Pancreas (tissue), 10 donors: ENCODE measurements at places on chromosomes 7 and 10. TPM values are rescaled to one million over a fixed set of nuclear protein-coding genes. Genes with fewer than 3 reads are reported as not detected.
A peak's percentile ranks its signal among the peaks of the same experiment; 100 is the strongest.

RNF32 gene
- total RNA-seq = 1.2 TPM

- no peak for DNase-seq
Measured at GRCh38 chr10:77417359-77417758, 220.2 kb downstream of the KCNMA1 start.

- DNase-seq = no peak
Measured at GRCh38 chr7:78395298-78396036, 596.9 kb downstream of the PHTF2 start.

DNA sequence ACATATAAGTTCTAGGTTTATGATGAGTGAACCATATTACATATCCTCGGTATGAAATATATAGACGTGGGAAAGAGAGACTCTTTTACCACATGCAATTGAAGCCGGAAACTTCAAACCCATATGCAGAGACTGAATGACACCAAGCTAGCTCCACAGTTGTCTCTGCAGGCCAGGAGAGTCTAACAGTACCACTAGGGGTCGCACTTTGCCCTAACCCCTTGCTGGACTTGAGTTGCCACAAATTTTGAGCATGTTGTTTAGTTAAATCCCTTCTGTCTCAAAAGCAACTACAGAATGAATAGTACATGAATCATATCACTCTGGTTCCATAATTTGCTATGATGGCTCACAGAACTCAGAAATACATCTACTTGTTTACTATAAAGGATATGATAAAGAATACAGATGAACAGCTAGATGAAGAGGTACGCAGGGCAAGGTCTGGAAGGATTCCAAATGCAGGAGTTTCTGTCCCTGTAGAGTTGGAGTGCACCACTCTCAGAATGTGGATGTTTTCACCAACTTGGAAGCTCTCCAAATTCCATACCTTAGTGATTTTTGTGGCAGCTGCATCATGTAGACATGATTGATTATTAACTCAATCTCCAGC, 112.4 kb upstream of the YAE1 start:
- DNase-seq = peak; percentile 35

DNA sequence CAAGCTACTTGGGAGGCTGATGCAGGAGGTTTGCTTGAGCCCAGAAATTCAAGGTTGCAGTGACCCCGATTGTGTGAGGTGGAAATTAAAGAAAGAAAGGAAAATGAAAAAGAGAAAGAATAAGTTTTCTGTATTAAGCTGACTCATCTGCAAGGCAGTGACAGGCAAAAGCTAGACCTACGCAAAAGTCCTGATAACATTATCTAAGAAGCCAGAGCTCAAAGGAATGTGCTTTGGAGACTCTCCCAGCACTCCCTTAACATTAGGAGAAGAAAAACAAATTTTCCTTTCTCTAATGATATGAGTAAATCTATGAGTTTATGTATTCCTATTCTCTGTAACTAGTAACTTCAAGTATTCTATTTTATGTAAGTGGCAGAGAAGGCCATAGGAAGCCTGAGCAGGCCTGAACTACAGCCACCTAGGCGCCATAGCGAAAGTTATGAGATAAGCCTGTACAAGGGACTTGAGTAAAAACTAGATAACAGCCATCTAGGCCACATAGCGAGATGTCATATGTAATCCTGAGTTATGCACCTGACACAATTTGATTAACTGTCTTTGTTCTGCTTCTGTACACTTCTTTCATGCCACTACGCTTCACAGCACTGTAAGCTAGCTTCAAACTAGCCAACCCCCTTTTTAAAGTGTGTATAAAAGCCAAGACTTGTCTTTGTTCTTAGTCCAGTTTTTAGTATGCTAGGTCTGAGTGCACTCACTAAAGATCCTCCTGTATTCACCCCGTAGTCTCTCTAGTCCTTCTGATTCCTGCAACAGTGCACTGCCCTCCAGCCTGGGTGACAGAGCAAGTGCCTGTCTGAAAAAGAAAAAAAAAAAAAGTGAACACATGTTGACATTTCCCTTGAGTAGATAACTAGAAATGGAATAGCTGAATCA, 9.4 kb upstream of the ZWINT start:
- DNase-seq = no peak
